ENCODE measurements at places on chromosomes 1 and 21.

DNA sequence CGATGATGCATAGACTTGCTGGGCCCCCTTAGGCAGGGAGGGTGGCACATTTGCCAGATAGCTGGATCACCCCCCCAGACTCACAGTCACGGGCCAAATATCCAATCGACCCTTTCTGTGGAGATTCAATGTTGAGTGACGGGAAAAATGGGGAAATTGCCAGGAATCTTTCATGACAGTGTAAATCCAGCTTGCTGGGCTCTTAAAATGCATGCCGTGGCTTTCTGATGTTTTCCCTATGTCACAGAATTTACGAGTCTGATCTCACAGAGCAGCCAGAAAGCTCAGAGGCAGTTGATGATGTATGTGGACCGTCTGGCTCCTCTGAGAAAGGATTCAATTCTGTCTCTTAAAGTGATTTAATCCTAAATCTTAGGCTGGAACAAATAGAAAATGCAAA lies 150.1 kb upstream of the ZNF644 start:
- no peak for DNase-seq

DNA sequence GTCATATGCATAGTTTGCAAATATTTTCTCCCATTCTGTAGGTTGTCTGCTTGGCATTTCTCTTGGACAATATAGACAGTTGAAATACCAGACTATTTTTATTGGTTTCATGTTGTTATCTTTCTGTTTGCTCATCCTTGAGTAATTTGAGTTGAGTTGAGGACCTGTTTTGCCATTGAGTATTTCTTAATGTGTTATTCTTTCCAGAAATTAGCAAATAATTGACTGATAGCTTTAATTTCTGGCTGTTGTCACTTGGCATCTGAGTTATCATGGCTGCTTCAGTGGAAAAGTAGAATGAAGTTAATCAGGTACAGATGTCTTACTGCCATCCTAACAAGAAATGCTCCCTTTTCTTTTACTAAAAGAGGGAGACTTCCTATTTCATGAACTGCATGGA lies 264.8 kb upstream of the DUSP10 start:
- DNase-seq: no peak

GRCh38 chr1:65904681-65905083 lies 112.0 kb downstream of the PDE4B start:
- no peak for DNase-seq

DNA sequence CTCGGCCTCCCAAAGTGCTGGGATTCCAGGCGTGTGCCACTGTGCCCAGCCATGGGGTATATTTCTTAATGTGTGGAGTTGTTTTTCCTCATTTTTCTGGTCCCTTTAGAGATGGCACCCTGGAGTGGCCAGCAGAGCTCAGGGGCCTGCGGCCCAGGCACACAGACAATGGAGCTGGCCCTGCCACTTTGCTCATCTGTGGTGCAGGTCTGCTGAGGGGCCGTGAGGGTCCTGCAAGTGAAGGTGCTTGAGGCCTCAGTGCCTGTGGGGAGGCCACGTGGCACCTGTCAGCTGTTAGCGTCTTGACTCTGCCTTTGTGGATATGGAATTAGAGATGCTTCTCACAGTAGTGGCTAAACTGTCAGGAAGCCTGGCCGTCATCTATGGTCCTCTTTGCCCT lies 7.5 kb downstream of the COL18A1 start:
- DNase-seq: no peak

DNA sequence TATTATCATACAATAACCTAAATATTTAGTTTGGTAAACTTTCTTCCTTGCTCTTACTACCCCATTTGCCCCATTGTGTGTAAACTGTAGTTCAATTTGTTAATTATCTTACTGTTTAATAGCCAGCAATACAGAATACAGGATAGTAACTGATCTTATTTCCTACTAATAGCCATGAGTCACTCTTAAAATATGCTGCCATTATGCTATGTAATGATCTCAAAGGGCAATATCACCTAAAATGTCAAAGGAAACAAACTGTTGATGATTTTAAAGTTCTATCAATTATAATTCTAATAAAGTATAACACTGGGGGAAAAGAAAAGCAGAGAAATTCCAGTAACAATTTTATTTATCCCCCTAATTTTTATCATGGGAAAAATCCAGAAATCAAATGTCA lies 4.3 kb downstream of the SLC30A1 start:
- no peak for DNase-seq

DNA sequence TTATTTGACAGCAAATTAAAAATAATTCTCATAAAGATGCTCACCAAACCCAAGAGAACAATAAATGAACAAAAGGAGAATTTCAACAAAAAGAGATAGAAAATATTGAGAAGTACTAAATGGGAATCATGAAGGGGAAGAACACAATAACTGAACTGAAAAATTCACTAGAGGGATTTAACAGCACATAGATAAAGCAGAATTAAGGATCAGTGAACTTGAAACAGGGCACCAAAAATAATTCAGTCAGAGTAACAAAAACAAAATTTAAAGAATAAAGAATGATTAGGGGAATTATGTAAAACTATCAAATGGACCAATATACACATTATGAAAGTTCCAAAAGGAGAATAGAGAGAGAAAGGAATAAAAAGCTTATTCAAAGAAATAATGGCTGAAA lies 7.8 kb downstream of the ADAM30 start:
- no peak for DNase-seq

DNA sequence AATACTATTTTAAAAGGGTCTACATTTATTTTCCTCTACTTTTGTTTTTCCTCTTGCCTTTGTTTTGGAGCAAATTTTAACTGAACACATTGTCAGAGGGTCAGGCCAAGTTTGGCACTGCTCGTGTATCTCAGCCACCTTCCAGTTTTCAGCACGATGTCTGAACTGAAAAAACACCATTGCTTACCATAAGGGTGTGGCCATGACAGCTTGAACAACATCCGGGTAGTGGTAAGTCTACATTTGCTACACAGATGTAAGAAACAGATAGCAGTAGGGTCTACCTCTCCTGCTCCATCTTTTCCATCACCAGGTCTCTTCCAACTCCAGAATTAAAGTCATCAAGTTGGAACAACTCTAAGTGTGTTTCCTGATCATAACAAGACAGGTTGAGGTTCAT lies 4.2 kb downstream of the HIVEP3 start:
- no peak for DNase-seq

- DNase-seq: no peak
These were observed 118.3 kb downstream of the NOS1AP start for GRCh38 chr1:162187687-162188276.

GRCh38 chr21:34701726-34702125 lies 32.9 kb downstream of the CLIC6 start:
- no peak for DNase-seq

DNA sequence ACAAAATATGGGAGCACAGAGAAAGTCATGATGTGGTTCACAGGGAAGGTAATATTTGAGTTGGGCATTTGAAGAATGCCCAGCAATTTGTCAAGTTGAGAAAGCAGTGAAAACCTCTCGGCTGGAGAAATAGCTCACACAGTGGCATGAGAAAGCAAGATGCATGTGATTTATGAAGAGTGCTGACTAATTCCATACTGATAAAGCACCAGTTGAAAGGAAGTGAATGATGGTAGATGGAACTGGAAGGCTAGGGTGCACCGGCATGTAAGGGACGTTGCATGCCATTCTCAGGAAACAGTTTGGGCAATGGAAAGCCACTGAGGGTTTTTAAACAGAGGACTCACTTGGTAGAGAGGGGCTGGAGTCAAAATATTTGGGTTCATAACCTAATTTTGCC lies 53.5 kb upstream of the MTF2 start:
- DNase-seq: no peak

GRCh38 chr1:81578867-81579266 lies 221.9 kb upstream of the ADGRL2 start:
- no peak for DNase-seq

DNA sequence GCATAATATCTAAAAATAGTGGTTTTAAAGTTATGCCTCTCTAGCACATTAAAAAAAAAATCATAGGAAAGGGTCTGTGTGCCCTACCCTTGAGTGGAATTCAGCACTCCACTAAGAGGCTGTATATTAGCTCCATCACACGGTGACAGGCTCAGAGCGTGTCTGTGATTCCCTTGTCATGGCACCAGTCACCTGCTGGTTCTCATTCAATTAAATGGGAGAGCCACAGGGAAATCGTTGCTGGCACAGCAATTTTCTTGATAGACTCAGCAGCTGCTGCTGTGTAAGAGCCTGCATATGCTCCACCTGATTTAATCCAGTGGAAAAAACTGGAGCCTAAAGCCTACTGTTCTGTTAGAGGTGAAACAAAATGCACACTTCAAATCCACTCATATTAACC lies 9.5 kb downstream of the ATP6V1G3 start:
- DNase-seq: peak; percentile 17

- no peak for DNase-seq
These were observed 271.3 kb upstream of the B3GALT2 start for GRCh38 chr1:193457676-193458075.
